ENCODE measurements at places on chromosomes 7 and 10.

GRCh38 chr7:66304536-66304935 is 99.4 kb downstream of the TPST1 start:
- no peak for DNase-seq

- DNase-seq = no peak
Measured at GRCh38 chr10:107708981-107709380, 544.5 kb upstream of the SORCS1 start.

DNA sequence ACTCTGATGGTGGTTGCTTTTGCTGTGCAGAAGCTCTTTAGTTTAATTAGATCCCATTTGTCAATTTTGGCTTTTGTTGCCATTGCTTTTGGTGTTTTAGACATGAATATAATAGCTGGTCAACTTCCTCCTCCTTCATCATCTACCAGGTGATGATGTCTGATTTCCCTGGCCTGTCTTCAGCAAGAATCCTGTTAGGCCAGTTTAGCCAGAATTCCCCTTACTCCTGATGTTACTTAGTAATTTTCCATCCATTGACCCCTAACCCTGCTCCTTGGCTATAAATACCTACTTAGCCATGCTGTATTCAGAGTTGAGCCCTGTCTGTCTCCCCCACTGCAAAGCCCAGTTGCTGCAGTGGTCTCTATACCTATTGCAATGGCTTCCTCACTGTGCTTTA is 91.4 kb downstream of the ZNF777 start:
- DNase-seq = no peak

- no peak for DNase-seq
Measured at GRCh38 chr10:33258967-33259366, 75.5 kb downstream of the NRP1 start.

DNA sequence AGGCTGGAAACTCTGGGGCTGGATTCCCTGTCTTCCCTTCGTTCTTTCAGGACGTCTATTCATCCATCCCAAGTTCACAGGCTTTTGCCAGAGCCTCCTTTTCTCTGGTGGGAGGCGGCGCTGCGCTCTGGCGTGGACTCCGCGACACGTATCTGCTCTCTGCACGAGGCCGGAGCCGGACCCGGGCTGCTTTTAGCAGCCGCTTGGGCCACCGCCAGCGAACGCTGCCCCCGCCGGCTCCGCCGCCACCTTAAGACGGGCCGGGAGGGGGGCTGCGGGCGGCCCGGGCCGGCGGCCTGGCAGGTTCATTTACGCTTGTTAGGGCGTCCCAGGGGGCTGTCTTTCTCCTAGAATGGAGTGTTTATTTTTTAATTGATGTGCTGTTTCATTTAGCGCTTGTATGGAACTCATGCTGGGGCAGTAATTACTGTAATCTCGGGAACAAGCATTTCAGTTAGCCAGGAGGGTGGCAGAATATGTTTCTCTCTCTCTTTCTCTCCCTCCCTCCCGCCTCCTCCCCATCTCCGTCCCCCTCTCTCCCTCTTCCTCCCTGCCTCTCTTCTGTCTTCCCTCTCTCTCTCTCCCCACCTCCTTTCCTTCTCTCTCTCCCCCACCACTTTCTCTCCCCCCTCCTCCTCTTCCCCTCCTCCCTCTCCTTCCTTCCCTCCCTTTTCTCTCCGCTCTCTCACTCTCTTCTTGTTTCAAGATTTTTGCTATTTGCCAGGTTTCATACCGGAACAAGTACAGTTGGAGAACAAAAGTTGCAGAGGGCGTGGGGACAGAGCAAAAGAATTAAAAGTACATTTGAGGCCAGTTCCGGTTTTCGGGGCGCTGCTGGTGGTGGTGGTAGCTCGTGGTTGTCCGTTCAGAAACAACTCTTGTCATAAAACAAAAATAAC is 1.3 kb upstream of the FZD8 start:
- DNase-seq = no peak

DNA sequence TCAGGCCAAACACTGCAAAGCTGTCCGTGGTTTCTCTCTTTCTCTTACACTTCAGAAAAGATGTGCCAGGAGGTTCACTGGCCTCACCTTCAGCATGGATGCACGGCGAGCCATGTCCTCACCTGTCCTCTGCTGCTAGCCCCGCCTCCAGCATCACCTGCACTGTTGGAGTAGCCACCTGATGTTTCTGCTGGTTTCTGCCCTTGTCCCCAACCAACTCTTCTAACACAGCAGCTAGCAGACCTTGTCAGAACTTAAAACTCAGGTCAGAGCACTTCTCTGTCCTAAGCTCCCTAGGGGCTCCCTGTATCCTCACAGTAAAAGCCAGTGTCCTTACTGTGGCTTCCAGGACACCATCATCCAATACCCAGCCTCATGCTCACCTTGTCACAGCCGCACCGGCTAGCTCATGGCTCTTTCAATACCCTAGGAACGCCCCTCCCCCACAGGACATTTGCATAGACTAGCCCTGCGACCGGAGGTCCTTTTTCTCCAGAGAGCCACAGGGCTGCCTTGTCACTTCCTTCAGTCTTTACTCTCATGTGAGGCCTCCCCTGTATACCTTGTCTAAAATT is 15.2 kb downstream of the PALD1 start:
- DNase-seq = no peak

GRCh38 chr7:25384788-25385505 is 156.7 kb upstream of the NPVF start:
- no peak for DNase-seq

GRCh38 chr10:6211341-6211670 is 8.6 kb downstream of the PFKFB3 start:
- DNase-seq = no peak
